ENCODE measurements at places on chromosomes 7 and 10.

DNA sequence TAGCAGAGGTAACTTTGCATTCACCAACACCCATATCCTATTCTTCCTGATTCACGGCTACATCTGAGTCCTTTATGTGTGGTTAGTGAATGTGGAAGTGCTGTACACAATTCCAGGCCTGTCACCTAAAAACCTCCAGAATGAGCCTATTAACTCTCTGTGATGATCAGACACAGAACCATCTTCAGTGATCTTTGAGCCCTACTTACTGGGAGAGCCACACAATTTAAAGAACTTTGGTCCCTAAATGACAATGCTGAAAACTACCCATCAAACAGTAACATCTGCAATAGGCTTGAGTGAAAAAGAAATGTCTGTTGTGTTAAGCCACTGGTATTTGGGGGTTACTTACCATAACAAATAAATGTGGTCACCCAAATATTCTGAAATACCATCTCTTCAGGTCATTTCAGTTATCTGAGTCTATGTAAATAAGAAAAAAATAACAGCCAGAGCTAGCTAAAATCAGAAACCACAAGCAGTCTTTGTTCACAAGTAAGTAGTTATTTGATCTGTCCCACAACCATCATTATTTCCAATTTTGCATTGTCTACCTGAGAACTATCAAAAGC, 145.7 kb downstream of the HGF start:
- DNase-seq: no peak

- DNase-seq: no peak
Observed at GRCh38 chr7:5532536-5533335, 109.1 kb upstream of the TNRC18 start.

- no peak for DNase-seq
Observed at GRCh38 chr7:50352282-50352681, 47.8 kb downstream of the IKZF1 start.

GRCh38 chr7:45922810-45923209, 1.7 kb upstream of the IGFBP3 start:
- DNase-seq: no peak

DNA sequence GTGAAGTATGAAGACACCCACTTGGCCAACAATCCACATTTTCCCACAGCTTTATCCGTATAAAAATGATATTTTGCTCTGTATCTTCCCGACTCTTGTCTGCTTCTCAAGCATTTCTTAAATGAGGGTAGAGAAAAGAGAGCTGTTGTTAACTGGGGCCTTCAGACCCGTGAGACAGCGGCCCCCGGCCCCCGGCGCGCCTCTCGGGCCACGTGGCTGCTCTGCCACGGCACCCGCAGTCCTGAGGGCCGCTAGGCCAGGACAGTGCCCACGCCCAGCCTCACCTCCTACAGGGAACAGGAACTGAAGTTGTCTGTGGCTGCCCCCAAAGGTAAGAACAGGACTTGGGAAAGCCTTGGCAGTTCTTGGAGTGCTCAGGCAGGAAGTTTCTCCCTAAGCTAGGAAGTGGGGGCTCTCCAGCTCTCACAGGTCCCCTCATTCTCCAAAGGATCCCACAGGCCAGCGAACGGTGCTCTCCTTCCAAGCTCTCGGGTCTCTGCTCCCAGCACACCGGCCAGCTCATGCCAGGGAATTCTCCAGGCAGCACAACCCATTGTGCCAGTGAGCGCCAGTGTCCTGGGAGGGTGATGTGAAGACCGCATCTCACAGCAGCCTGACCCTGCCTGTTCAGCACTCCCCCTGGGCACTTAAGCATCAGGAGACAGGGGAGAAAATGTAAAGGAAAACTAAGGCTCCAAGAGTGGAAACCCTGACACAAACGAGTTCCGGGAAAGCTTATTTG, 230.3 kb upstream of the PFKP start:
- no peak for DNase-seq

DNA sequence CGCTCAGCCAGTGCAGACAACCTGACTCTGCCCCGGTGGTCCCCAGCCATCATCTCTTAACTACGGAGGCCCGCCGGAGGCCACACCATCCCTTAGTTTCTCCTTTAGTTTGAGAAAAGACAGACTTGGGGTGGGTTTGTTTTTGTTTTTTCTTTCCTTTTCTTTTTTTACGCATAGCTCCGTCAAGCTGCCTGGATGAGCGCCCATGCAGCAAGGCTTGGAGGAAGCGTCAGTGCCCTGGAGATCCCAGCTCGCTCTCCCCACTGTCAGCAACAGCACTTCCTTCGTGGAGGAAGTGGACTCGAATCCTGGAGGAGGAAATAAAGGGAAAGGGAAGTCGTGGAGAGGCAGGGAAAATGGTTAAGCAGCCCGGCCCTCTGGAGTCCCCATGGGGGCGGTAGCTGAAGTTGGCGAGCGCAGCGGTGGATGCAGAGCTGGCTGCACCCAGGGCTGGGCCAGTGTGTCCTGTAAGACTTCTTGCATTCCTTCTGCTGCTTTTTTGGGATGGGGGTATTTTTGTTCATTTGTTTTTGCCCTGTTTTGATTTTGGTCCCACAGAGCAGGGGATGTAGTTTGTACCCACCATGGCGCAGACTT, 35.9 kb upstream of the GJD4 start:
- no peak for DNase-seq

Data from activated T-helper 1 cell treated with anti-CD3 and anti-CD28 coated beads, Interleukin-2, amount 50 U/mL, for 16 hours (primary cell).